ENCODE measurements at places on chromosomes 1 and 21. TPM values are rescaled to one million over a fixed set of nuclear protein-coding genes. Genes with fewer than 3 reads are reported as not detected.

The CGN gene
- total RNA-seq = 23.6 TPM

The RIPPLY3 gene
- 0.92 TPM for total RNA-seq

The PGBD5 gene
- 54.0 TPM for total RNA-seq

The ITGB2 gene
- total RNA-seq = 9.1 TPM

The RASAL2 gene
- total RNA-seq = 20.8 TPM

The RCSD1 gene
- 0.21 TPM for total RNA-seq

The CELA3B gene
- not detected for total RNA-seq

The SLFNL1 gene
- 0.41 TPM for total RNA-seq

The MYBPH gene
- total RNA-seq = not detected

The RAVER2 gene
- 11.8 TPM for total RNA-seq

The MFAP2 gene
- 64.0 TPM for total RNA-seq

The TRIM17 gene
- total RNA-seq = 6.1 TPM

The CRYAA gene
- not detected for total RNA-seq

The AMY1A gene
- not detected for total RNA-seq

The IGSF8 gene
- 32.9 TPM for total RNA-seq

The S100A2 gene
- 27.5 TPM for total RNA-seq

Data from kidney epithelial cell (primary cell).